ENCODE measurements at places on chromosomes 12 and 14.

GRCh38 chr14:51513933-51514332 is 137.8 kb upstream of the FRMD6 start:
- no peak for DNase-seq

DNA sequence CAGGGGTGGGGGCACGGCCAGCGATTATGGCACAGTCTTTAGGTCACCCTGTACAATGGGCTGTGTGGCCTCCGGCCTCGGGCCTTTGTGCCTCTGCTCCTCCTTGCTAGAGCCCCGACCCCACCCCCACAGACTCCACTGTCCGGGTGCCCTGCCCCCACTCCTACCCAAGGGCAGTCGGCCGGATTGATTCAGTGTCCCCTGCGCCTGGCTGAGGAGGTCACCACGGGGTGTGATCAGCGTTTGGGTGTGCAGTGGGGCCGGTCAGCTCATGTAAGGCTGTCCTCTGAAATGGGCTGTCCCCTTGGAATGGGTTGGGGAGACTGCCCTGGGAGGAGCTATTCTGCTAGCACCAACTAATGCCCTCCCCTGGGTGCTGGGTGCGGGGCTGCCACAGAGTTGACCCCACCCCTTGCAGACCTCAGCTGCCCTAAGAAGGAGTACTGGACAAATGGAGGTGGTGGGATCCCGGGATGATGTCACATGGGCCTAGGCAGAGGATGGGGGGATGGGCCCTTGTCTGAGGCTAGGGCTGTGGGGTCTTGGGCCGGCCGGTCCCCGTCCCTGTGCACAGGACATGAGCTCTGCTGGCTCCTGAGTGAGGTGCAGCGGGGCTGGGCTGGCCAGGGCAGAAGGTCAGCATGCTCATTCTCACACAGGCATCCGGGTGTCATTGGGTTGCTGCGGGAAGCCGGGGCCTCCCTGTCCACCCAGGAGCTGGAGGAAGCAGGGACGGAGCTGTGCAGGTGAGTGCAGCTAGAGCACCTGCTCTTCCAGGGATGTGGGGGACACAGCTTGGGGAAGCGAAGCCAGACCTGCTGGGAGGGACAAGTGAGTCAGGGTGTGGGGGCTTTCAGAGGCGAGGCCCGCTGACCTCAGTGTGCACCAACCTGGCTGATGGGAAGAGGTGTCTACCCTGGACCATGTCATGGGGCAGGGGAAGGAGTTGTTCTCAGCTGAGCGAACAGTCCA is 23.4 kb downstream of the ASPG start:
- DNase-seq, result no peak

- DNase-seq, result no peak
Measured at GRCh38 chr14:69593018-69593677, 18.2 kb upstream of the SUSD6 start.

DNA sequence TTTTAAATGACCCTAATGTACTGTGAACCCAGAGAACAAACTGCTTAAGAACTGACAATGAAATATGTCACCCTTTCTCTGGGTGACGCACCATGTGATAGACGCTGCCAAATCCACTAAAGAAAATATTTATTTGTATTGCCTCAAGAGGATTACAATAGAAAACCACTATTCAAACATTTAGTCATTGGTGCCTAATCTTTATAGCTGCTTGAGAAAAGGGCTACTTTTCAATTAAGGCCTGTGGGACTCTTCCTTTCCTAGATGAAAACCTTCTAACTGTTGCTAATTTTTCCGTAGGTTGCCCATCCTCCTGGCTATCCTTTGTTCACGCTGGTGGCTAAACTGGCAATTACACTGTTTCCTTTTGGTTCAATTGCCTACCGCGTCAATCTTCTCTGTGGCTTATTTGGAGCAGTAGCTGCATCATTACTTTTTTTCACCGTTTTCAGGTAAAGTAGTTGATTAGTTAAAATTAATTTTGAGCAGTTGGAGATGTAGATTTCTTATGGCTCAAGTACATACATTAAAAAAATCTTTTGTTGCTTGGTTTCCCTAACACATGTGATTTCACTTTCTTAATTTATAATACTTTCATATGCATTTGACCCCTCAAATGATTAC is 6.0 kb downstream of the TMEM260 start:
- DNase-seq, result no peak

DNA sequence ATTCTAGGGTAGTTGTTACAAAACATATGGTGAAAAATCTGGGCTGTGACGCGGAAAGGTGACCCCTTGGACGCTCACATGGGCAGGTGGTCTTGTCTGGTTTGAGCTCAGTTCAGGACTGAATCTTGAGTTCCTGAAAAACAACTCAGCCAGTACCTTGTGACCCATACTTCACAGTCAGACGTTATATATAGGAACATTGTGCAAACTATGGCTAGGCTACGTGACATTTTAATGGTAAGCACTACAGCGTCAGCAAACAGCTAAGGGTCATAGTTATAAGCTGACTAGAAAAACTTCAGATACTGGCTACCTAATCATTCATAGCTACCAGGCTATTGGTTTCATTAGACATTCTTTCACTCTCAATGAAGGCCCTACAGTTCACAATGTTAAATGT is 14.8 kb upstream of the EDDM3A start:
- no peak for DNase-seq

GRCh38 chr14:59583755-59584154 is 7.1 kb upstream of the CCDC175 start:
- DNase-seq, result no peak

DNA sequence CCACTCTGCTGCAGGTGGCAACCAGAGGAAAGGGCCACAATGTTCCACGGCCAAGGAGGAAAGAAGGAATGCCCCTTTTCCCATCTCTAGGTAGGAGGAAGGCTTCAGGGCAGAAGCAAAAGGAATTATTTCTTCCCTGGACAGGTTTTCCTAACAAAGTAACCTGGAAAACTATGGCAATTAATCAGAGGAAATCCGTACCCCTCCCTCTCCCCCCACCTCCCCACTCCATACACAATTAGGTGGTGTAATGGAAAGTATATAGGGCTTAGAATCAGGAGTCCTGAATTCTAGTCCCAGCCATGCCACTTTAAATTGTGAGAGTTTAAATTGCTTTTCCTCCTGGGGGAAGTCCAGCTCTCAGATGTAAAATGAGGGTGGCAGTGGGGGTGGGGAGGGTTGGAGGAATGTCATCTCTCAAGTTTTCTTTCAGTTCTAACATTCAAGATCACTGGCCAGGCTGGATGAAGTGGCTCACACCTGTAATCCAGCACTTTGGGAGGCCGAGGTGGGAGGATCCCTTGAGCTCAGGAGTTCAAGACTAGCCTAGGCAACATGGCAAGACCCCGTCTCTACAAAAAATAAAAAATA is 1.7 kb downstream of the DHH start:
- DNase-seq, result no peak

DNA sequence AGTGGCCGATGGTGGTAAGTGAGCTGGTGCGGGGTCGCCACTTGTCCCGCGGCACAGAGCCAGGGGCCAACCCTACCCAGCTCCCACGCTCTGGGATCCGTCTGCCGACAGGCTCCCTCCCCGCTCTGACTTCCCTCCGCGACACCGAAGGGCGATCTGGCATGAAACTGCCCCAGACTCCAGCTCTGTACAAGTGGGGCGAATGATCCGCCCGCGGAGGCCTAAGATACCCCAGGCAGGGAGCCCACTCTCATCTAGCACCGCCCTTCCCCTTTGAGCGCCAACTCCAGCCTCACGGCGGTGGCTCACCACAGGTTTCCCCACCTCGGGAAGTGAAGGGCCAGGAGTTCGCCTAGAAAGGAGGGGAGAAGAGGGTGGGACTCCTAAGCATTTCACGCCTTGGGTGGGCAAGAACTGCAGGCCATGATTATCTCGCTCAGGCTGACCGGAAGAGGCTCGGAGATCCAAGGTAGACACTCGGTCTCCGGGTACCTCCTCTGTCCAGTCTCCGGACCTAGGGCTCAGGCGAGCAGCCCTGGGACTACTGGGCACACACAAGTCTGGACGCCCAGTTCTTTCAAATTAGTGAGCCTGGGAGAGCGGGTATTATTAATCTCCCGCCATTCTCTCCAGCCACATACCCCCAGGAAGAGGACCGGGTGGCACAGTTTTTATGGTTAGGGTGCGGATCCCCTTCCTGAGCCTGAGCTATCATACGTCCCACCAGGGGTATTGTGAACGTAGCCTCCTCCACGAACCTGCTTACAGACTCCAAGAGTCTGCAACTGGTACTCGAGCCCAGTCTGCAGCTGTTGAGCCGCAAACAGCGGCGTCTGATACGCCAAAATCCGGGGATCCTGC is 849 bp downstream of the WNT1 start:
- no peak for DNase-seq

DNA sequence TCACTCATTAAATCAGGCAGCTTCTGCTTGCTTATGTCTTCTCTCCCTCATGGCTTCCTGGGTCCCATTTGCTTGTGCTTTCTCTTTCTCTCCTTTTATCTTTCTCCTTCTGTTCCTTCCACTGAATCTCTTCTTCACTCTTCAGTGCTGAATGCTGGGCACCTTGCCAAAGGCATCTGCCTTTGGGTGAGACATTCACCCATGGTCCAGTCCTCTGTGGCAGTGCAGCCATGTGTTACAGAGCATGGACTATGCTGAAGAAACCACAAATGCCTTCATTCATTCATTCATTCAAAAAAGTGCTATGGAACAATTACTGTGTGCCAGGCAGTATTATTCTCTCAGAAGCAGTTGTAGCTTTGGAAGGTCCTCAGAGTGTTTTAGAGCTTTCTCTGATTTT is 344.4 kb upstream of the STXBP6 start:
- no peak for DNase-seq

GRCh38 chr12:171743-172676 is 41.9 kb downstream of the SLC6A12 start:
- DNase-seq, result no peak

- no peak for DNase-seq
Measured at GRCh38 chr14:92556863-92557543, 43.4 kb downstream of the RIN3 start.

DNA sequence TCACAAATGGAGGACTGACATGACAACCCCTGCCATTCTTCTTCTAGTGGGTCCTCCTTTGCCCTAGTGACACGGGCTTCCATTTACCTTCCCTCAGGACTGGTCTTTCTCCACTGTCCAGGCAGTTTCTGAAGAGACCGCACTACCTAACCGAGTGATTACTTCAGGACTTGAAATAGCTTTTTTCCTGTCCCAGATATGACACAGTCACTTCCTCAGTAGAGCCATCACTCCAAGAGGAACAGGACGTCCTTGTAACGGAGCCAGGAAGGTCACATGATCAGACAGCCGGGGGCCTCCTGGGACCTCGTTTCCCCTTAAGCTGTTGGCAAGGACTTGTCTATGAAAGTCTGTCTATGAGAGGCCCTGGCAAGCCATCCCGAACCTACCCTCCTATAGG is 62.3 kb downstream of the FOS start:
- DNase-seq, result peak; percentile 57

DNA sequence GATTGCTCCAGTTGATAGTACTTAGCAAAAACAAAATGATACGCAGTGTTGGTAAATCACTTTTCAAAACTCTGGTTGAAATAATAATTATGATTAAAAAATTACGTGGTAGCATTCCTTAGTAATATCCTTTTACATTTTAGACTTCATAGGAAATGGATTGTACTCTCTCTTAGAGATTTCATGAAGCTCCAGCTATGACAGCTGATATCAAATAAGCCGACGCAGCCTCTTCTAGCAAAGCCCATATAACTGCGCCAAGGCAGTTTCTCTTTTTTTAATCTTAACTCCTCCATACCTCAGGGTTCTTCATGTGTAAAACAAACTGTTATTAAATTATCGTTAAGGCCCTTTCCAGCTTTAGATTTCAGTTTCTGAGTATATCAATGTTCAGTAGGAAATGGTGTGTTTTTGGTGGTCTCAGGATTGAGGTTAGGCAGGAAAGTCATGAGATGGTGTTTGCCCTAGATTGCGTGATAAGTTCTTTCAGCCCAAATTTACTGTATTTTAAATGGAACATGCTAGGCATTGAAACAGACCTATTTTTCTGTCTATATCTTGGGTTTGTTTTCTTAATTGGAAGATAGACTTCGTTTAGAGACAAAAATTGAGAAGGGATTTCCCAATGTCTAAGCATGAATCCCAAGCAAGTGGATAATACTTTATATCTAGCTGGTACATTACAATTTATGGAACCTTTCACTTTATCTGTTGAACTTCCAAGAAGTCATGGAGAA is 902 bp upstream of the CFL2 start:
- DNase-seq, result no peak

DNA sequence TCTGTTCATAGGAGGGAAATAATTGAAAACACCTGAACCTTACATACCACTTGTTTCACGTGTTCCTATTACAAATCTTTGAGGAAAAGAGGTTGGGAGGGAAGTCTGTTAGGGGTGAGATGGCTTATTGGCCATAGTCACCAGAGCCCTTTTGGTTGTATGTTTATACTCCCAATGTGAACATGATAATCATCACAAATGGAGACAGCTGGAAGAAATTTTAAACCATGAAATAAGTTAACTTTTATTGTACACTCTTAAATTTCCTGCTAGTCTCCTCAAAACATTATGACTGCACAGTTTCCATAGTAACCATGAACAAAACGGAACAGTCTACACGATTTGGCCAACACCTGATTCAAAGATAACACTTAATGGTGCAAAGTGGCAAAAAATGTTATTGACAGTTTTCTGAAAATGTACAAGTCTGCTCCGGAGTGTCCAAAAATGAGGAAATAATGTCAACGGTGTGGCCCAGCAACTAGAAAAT is 56.9 kb downstream of the LMNTD1 start:
- no peak for DNase-seq

DNA sequence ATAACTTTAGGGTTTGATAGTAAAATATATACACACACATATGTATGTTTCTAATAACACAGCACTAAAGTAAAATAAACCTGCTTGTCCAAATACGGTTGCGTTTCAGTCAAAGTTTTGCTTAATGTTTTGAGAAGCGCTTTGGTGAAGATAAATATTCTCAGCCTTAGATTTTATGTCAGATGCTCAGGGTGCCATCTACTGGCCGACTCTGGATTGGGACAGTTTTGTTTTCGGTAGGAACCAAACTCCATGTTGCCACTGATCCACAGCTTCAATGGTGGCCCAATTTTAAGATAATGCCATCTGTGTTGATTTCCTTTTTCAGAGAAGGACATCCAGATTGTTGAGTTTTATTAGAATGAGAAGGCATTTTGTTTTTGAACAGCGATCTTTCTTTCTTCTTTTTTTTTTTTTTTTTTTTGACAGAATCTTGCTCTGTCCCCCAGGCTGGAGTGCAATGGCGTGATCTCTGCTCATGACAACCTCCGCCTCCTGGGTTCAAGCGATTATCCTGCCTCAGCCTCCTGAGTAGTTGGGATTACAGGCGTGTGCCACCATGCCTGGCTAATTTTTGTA is 43.1 kb downstream of the LLPH start:
- peak; percentile 42 for DNase-seq

- DNase-seq, result peak; percentile 43
Measured at GRCh38 chr14:74612350-74613021, 449 bp upstream of the LTBP2 start.

DNA sequence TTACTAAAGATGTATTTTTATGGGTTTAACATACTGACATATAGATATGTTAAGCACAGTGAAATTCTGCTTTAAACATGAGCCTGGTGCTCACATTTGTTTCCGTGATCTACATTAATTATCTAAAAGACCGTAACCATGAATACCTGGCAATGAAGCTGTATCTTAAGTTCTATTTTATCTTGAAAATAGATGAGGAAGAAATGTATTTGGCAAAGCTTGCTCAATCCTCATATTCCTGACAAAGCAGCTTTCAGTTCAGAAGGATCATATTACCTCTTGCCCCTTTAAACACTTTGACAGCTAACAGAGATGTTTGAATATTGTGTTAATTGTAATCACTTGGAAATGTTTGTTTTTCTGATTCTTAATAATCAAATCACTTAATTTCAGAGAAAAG is 9.8 kb downstream of the EPYC start:
- DNase-seq, result no peak

All from putamen (tissue), 1 donor.